COLO829 (cell line): ENCODE measurements at places on chromosomes 16 and 17.

GRCh38 chr17:75019710-75020109 is 7.2 kb downstream of the MRPL58 start:
- DNase-seq, result no peak

DNA sequence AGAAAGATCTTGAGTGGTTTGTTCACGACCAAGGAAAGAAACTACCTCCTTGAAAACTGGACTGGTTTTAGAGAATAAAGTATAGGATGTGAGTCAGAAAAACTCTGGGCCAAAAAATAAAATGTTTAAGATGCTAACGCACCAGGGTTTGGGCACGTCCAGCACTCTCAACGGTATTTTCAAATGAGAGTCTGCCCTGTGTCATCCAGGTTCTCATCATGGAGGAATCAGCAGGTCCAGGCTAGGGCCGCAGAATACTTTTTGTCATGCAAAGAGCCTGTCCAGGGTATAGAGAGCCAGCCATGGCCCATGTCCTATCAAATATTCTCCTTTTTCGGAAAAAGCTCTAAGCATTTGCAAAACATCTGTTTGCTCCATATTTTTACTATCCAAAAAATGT is 2.4 kb downstream of the NXN start:
- no peak for DNase-seq

GRCh38 chr16:22183901-22184614 is 21.8 kb downstream of the SDR42E2 start:
- DNase-seq, result no peak

GRCh38 chr17:75404731-75405364 is 630 bp downstream of the GRB2 start:
- no peak for DNase-seq

DNA sequence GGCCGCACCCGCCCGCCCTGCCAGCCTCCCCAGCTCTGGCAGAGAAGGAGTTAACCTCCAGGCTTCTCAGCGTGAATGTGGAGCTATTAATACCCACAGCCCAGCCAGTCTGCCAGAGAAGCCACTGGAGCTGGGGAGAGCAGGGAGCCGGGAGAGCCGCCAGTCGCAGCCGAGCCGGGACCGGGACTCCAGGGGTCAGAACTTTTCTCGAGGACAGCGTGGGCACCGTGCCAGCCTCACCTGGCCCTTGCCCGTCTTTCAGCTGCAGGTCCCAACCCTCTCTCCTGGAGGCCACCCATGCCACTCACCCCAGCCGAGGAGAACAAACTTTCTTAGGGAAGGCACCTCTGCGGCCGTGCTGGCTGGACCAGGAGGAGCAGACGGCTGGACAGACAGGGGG is 33.8 kb upstream of the SBK1 start:
- no peak for DNase-seq
